ENCODE measurements at places on chromosomes 1 and 21.

DNA sequence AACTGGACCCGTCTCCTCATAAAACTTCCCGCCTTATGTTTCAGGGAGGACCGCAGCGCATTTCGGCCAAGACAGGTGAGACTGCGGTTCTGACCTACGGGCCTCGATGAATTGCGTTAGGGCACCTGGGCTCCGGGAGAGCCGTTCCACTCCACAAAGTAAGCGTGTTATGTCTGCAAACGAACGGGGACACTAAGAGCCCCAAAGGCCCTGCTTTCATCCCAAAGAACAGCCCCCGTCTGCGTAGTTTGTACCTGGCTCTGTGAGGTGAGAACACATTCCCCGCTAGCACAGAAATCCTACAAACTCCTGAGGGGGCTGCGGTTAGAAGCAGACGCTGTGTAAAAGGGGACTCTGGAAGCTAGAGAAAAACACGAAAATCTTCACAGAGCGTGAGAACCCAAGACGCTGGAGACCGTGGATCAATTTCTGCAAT lies 41.6 kb upstream of the PPIAL4F start:
- no peak for DNase-seq

DNA sequence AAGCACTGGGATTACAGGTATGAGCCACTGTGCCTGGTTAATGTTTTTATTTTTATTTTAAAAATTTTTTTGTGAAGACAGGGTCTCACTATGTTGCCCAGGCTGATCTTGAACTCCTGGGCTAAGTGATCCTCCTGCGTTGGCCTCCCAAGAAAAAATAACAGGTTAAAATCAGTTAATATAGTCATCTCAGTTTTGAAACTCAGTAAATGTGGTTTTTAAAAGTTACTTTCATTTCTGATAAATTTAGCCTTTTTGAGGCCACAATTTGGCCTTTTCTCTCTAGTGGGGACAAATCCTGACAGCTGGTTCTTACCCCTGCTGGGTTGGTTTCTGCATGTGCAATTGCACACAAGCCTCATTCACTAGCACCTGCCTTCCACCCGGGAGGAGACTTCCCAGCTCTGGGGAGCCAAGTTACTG lies 13.3 kb downstream of the PMF1 start:
- no peak for DNase-seq

- no peak for DNase-seq
Observed at GRCh38 chr1:95237981-95238703, 4.1 kb downstream of the RWDD3 start.

DNA sequence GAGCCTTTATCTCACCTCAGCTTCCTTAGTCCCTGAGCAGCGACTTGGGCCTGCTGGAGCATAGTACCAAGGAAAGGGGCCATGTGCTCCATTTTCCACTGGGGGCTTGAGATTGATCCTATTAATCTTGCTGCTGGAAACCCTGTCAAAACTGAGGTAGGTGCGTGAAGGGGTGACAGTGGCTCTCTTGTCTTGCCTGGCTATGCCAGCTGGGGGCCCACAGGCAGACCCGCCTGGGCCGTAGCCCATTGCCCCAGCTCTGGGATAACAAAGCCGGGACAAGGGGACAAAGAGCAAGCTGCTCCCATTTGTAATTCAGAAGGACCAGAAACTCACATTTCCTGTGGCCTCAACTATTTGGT lies 10.3 kb upstream of the CELSR2 start:
- no peak for DNase-seq

GRCh38 chr1:116033322-116033721 lies 57.0 kb downstream of the SLC22A15 start:
- no peak for DNase-seq

DNA sequence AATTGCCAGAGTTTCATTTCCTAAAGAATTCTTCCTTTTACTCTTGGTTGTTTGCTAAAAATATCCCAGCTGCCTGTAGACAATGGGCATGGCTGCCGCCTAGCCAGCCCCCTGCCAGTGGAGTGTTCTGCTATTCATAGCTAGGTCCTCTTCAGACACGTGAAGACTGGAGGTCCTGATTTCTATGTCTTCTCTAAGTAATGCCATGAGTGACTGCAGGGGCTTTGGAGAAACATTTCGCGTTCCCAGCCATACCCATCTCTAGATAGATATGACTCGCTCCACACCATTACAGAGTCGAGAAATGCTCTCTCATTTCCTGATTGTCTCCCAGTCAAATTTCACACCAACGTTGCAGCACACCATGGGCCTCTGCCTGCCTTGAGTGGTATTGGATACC lies 99.5 kb upstream of the BACE2 start:
- DNase-seq, result no peak

DNA sequence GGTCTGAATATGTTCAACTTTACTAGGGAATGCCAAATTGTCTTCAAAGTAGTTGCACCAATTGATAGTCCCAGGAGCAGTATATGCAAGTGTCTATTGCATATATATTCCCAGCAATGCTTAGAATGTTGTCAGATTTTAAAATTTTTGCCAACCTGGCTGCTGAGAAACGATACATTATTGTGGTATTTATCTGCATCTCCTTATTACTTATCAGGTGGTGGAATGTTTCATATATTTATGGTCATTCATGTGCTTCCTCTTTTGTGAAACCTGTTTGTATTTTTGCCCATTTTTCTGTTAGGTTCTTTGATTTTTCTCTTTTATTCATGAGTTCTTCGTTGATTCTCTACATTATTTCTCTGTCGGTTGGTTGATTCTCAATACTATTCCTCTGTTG lies 39.5 kb downstream of the COLGALT2 start:
- no peak for DNase-seq

DNA sequence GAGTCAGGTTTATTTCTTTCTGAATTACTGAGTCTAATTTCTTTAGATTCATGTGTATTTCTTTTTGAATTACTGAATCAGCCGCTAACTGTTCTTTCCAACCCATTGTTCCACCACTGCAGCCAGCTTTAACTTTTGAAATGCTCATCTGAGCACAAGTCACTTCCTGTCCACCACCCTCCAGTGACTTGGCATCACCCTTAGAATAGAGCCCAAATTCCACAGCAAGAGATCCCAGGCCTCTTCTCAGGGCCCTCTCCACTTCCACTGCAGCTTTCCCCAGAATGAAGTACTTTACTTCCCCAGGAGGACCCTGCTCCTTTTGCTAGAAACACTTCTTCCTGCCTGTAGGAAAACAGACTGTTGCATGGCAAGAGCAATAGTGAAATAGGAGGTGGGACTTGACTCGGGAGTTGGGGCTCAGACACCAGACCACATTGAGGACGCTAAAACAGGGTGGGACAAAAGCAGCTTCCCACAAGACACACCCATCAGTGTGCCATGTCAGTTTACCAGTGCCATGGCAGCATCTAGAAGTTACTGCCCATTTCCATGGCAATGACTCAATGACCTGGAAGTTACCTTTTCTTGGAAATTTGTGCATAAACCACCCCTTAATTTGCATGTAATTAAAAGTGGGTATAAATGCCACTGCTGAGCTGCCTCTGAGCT lies 56.5 kb upstream of the ADAR start:
- DNase-seq, result no peak

DNA sequence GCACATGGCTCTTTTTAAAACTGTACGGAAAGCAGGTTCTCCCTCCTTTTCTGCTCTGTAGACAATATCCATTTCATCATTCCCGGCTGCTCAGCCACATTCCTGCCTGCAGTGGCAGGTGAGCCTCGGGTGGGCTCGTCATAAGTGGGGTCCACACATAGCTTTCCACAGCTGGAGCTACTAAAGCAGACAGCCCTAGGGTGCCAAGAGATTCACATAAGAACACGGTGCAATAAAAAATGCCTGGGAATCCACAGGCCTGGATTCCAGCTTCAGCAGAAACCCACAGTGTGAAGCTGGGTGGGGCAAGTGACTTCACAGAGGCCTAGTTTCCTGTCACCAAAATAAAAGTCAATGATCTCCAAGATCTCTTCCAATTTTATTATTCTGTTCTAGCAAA lies 96.4 kb downstream of the MIS18A start:
- DNase-seq, result no peak

DNA sequence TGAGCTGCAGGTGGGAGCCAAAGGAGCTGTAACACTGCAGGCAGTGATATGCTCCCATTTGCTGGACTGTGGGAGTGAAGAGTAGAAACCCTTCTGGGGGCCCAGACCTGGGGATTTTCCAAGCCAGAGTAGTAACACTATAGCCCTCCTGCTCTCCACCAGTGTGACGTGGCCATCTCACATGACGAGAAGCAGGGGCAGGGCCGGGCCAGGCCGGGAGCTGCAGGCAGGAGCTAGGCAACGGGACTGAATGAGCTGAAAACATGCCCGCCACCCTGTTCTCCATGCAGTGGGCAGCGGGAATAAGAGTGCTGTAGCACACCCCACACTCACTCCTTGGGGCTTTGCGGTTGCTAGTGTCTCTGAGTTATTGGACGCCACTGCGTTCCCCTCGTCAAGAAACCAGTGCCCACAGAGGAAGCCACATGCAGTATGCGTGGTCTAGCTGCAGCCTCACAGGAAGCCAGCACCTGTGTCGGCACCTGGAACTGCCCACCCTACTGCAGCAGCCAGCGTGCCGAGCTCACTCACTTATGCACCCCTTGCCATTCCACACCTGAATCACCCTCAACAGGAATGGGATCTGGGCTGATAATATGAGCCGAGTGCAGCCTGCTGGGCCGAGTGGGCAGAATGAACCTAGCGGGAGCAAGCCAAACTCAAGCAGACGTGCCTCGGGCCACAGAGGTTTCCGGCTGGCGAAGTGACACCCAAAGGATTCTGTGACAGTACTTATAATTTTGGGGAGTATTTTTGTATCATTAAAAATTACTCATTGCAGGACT lies 1389.6 kb downstream of the KCNT2 start:
- no peak for DNase-seq

- DNase-seq, result no peak
Observed at GRCh38 chr1:118101999-118102398, 83.0 kb downstream of the SPAG17 start.

DNA sequence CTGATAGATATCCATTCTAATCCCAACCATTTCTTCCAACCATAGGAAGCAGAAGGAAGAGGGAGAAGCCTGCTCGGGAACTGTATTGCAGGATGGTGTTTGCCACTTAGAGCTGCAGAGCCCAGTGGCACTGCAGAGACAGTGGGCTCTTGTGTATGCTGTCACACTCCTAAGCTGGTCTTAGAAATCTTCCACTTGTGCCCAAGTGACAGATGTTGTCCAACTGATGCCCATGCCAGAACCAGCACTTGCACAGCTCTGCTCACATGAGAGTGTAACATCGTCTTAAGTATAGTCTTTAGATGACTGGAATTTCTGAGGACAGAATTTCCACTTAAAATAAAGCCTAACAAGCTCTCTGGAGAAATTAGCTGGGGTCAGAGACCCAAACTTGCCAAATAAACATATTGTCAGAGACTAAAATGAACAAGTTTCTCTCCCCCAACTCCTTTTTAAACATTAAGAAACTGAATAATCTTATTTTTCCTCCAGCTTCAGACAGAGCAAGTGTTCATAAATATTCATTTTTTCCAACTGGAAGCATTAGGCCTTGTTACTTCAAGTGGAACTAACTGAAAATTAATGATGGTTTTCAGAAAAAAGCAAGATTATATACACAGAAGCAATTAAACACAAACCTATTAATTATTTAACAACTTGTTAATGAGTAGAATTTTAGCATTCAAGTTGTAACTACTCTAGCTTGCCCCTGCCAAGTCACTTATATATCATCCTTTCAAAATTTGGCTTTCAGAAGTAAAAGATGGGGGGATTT lies 577.3 kb downstream of the AJAP1 start:
- DNase-seq, result no peak

DNA sequence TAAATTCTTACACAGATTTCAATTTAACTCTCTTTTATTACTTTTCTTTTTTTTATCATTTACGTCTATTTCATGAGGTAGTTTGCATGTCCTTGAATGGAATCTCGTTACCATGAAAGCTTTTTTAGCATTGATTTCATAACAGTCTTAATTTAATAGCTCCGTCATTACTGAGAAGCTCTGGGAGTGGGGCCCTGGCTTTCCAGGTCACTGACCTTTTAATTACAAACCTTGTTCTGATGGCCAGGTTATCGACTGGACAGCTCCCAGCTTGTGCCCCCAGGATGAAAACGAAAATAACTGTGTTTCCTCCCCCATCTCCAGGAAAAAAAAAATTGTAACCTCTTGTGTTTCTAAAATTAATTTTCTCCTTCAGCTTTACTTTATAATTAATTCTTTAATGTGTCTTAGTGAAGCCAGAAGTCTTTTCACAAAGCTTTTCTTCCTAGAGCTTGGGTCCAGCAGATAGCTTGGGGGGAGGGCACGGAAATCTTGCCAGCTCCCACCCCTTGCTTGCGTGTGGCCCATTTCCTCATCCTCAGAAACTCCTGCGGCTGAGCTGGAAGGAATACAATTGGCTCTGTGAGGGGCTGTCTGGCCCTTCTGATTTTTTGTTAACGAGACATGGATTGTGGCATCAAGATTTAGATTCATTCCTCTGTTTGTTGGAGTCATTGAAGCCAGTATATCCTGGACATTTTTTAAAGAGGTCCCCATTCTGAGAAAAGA lies 65.7 kb downstream of the PEX14 start:
- DNase-seq, result no peak

- no peak for DNase-seq
Observed at GRCh38 chr1:154726443-154726842, 118.5 kb upstream of the ADAR start.

DNA sequence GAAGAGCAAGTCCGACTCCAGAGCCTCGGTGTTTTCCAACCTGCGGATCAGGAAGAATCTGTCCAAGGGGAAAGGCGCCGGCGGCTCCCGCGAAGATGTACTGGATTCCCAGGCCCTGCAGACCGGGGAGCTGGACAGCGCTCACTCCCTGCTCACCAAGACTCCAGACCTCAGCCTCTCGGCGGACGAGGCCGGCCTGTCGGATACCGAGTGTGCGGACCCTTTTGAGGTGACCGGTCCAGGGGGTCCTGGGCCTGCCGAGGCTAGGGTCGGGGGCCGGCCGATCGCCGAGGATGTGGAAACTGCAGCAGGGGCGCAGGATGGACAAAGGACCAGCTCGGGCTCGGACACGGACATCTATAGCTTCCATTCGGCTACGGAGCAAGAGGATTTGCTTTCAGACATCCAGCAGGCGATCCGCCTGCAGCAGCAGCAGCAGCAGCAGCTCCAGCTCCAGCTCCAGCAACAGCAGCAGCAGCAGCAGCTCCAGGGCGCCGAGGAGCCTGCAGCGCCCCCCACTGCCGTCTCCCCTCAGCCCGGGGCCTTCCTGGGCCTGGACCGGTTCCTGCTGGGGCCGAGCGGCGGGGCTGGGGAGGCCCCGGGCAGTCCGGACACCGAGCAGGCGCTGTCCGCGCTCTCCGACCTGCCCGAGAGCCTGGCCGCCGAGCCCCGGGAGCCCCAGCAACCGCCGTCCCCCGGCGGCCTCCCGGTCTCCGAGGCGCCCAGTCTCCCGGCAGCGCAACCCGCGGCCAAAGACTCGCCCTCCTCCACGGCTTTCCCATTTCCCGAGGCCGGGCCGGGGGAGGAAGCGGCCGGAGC lies 827 bp downstream of the FMN2 start:
- no peak for DNase-seq

All from CD4-positive, alpha-beta T cell (primary cell).